Iris pigment epithelial cell (primary cell): ENCODE measurements at places on chromosomes 7 and 10.
A peak's percentile ranks its signal among the peaks of the same experiment; 100 is the strongest.

GRCh38 chr7:115368998-115369397 is 447.1 kb downstream of the MDFIC start:
- no peak for DNase-seq

- DNase-seq, result no peak
Observed at GRCh38 chr10:35573796-35574195, 31.3 kb upstream of the GJD4 start.

DNA sequence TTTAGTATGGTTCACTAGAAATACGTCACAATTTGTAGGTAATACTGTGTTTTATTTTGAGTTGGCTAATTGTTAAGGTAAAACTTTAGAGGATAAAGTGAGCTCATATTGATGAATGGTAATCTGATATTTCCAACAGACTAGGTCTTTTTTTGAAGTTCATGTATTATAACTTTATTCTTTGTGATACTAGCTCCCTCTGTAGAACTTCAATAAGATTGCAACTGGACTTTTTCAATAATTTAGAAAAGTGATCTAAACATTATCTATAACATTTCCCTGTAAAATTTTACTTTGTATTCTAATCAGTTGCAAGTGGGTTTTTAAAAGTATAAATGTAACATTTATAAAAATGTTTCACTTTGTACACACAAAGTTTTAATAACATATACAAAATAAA is 83.5 kb downstream of the ADK start:
- DNase-seq, result peak; percentile 19

- peak; percentile 83 for DNase-seq
Observed at GRCh38 chr7:32957326-32958045, at the start of gene FKBP9. Gene FKBP9 (plus strand): TSS chr7:32957440. CDS start chr7:32957574, 134 bp downstream.

GRCh38 chr10:15222511-15222910 is 54.0 kb upstream of the NMT2 start:
- DNase-seq, result no peak

- no peak for DNase-seq
Observed at GRCh38 chr10:121662945-121663917, 65.0 kb upstream of the FGFR2 start.

- DNase-seq, result no peak
Observed at GRCh38 chr10:32234471-32234870, 112.5 kb downstream of the EPC1 start.

- no peak for DNase-seq
Observed at GRCh38 chr10:124239134-124239533, 145.7 kb upstream of the CHST15 start.

GRCh38 chr10:122073508-122073907 is 84.5 kb downstream of the TACC2 start:
- no peak for DNase-seq

DNA sequence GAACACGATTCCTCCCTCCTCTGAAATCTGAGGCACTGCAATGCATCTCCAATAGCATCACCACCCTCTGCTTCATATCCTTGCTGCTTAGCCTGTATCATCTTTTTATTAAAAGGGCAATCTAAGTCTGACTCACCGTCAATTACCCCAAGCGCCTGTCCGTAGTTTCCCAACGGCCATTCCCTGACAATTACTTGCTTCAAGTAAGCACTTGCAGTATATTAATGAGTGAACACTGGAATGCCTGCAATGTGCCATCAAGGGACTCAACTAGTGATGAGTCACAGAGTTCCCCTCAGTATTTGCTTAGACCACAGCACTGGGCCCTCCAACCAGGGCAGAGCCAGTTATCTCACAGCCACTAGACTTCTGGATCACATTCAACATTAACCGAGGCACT is 19.5 kb upstream of the PPP1R3C start:
- peak; percentile 95 for DNase-seq

GRCh38 chr7:140214075-140214684 is 37.4 kb upstream of the KDM7A start:
- no peak for DNase-seq

DNA sequence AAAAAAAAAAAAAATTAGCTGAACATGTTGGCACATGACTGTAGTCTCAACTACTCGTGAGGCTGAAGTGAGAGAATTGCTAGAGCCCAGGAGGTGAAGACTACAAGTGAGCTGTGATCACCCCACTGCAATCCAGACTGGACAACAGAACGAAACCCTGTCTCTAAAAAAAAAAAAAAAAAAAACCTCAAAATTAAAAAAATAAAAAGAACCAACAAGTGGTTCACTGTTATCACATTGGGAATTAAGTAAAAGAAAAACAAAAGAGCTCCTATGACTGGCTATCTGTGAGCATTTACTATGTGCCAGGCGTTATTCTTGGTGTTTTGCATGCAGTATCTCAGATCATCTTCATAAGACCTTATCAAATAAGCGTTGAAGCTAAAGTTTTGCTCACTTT is 66.0 kb downstream of the ANLN start:
- no peak for DNase-seq

DNA sequence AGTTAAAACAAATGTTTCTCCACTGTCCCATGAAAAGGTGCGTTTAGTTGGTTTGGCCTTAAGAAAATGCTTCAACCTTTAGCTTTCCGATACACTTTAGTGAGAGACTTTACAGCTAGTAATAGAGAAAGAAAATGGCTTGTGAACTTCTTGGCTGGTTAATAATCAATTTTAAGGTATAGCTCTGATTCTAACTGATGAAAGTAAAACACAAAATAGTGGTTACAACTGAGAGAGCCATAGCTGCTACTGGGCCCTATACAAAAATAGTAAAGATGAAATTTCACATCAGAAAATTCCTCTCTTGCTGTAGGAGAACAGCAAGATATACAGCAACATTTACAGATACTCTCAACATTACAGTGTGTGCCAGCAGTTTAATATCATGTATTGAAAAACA is 371.4 kb downstream of the PHTF2 start:
- no peak for DNase-seq

- no peak for DNase-seq
Observed at GRCh38 chr10:1211844-1212570, 155.8 kb downstream of the WDR37 start.

DNA sequence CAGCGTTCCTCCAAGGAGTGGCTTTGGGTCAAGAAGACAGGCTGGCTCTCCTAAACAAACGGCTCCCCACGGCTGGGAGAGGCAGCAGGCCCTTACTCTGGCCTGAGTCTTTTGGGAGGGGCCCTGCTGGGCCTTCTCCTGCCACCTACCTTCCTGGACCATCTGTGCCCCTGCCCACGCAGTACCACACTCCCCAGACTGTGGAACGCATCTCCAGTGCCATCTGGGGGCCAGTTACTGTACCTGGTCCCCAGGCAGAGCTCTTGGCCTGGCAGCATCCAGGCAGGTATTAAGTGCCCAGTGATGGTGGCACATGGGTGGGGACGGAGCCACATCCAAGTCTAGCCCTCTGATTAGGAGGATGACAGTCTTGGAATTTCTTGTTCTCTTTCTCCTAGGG is 14.4 kb downstream of the ALKBH4 start:
- no peak for DNase-seq
